Stimulated activated CD4-positive, alpha-beta T cell treated with anti-CD3 and anti-CD28 coated beads, TNF-alpha, amount 100 ng/mL, for 1 hour (primary cell): ENCODE measurements at places on chromosomes 13 and 19.

DNA sequence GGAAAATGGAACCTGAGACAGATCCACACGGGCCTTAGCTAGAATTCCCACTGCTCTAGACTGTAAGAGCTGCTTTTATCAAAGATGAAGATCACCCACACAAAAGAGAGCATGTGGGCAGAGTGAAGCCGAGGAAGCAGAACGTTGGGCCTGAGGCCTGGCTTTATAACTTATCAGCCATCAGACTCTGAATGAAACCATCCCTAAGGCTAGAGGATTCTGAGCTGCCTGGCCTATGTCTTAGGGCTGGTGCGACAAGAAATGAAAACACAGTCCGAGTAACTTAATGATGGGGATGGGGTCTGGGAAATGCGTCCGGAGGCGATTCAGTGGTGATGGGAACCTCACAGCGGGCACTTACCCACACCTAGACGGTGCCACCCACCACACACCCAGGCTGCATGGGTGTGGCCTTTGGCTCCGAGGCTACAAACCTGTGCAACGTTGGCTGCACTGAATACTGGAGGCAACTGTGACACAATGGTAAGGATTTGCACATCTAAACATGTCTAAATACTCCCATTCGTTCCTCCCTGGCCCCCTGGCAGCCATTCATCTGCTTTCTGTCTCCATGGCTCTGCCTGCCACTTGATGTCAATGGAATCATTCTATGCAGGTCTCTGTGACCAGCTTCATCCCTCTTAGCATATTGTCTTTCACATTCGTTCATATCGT is 62.0 kb downstream of the SLC15A1 start:
- DNase-seq = no peak

- no peak for DNase-seq
Observed at GRCh38 chr19:11949201-11949600, 15.6 kb upstream of the ZNF763 start.

DNA sequence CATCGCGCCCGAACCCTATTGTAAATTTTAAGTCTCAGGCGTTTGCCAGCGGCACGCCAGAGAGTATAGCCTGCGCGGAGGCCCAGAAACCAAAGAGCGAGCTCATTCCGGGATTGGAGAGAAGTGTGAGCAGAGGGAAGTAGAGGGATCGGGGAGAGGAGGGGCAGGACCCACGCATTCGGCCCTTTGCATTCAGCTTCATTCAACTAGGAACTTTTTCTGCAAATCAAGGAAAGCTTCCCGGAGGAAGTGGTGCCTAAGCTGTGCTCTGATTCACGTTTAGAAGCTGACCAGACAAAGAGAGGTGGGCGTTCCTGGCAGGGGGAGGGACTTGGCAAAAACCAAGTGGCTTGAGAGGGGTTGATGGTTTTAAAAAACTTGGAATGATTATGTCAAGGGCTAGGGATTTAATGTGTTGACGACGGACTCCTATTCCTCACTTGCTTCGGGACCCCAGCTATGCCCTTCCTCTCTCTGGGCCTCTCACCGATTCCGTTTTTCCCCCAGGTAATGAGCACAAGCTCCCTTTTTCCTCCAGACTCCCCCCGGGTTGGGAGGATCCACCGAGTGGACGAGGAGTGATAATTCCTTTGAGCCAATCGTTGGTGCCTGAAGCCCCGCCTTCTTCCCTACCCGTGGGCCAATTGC is 811 bp upstream of the PRMT1 start:
- no peak for DNase-seq

DNA sequence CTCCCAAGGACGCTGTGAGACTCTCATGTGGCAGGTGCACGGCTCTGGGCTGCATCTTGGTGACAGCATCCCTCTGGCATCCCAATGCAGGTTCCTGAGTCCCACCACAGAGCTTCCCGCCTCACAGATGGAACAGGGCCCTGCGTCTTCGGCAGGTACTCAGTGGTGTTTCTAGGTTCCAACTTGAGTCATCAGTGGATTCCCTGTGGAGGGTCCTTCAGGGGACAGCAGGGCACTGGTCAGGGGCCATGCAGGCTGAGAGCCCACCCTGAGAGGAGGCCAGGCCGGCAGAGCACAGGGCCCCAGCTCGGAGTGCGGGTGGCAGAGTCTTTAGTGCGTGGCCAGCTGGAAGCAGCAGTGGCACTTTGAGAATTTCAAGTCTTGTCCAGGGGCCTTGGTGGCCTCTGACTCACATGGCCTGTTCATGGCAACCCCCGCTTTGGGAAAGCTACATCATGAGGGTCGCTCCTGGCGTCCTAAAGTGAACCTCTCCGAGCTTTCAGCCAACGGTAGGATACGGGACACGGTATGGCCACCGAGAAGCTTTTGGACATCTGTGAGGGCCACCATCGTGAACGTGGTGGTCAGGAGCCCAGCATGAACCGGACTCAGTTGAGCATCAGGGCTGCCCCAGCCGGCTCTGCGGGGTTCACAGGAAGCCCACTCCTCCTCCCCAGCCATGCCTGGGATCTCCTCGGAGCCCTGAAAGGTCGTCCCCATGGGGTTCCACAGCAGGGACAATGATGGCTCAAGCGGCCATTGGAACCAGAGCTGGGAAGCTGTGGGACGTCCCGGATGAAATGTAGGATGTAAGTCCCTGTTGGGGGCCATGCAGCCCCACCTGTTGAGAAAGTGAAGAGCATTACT is 72.0 kb upstream of the MCF2L start:
- no peak for DNase-seq

- no peak for DNase-seq
Observed at GRCh38 chr13:75841905-75842304, 205.8 kb downstream of the LMO7 start.

DNA sequence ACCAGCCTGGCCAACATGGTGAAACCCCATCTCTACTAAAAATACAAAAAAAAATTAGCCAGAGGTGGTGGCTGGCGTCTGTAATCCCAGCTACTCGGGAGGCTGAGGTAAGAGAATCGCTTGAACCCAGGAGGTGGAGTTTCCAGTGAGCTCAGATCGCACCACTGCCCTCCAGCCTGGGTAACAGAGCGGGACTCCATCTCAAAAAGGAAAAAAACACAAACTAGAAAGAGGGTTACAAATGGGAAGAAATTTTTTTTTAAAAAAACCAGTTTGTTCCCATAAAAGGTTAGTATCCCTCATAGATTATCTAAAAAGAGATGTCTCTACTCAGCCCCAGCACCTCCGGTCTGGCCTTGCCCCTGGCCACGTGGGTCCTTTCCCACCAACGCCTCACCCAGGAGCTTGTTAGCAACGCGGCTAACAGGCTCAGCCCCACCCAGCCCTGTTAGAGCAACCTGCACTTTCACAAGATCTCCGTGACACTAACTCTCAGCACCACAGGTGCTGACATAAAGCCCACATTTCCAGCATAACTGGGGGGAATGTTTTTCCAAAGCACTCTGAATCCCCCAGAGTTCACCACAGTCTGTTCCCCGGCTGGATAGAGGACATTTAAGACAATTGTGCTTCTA is 4.3 kb downstream of the DMKN start:
- no peak for DNase-seq

- DNase-seq = no peak
Observed at GRCh38 chr13:99265162-99265800, 7.1 kb upstream of the GPR18 start.

- no peak for DNase-seq
Observed at GRCh38 chr19:44810234-44811121, 1.6 kb downstream of the BCAM start.

DNA sequence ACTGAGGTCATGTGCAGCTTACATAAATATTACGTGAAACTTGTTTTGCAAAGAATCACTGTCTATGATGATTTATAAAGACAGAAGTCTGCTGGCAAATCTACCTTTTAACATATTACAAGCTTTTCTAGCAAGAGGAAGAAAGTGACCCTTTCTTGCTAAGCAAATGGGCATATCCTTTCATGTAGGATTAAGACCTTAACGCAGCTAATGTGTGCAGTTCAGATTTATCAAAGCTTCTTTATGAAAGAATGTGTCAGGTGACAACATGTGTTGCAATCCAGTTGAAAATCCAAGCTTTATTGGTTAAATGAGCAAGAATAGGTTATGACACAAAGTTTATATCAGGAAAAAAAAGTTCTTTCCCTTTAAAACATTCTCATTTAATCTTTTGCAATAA is 115.6 kb upstream of the NBEA start:
- DNase-seq = no peak

GRCh38 chr19:1734321-1734966 is 18.9 kb upstream of the ONECUT3 start:
- no peak for DNase-seq

GRCh38 chr19:29565171-29565570 is 39.4 kb downstream of the VSTM2B start:
- DNase-seq = no peak

DNA sequence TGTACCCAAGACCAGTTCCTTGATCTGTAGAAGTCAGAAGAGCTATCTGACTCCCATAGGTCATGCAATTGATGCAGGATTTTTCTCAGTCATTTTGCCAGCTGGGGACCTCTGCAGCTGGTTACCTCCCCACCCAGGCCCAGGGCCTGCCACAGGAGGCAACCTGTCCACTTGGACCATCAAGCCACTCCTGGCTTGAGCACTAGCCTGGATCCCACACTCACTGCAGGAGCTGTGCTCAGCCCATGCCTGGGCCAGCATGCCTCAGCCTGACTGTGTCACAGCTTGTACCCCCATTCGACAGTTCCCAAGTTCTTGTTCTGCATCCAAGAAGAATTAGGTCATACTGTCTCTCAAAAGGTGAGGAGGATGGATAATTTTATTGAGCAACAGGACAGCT is 189.4 kb downstream of the PCDH17 start:
- no peak for DNase-seq

DNA sequence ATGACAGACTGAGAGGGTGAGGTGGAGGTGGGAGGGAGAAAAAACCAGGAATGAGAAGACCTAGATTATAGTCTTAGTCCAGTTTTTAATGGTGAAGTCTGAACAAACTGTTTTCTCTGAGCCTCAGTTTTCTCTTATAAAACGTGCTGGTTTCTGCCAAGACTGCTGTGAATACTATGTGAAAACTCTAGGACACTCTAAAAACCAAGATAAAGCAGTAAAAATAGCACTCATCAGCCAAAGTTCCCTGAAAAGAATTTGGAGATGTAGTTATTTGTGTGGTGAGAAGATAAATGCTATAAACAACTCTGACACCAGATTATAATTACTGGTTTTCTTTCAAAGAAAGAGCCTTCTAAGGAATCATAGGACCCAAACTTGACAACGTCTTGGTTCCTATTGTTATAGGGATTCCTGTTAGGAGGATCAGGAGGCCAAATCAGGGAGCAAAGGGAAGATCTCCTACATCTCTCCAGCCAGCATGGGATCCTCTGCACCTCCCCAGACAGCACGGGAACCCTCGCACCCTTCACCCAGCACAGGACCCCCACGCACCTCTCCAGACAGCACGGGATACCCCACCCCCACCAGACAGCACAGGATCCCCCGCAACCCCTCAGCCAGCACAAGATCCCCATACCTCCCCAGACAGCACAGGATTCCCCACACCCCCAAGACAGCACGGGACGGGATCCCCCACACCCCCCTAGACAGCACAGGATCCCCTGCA is 130.2 kb downstream of the MIPEP start:
- DNase-seq = no peak

DNA sequence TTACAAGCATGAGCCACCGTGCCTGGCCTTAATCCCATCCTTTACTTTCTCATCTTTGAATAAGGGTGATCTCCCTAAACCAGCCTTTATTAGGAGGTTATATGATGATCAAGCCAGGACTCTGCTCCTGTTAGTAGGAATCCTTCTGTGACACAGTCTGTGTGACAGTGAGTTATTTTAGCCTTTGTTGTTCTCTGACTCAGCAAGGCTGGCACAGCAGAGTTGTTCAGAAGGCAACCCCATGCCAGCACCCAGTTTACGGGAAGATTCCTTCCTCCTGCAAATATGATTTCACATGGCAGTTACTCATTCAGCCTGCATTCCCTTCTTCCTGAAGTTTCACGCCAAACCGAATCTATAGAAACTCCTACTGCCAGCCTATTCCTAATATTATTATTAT is 10.5 kb upstream of the MIER2 start:
- DNase-seq = no peak

DNA sequence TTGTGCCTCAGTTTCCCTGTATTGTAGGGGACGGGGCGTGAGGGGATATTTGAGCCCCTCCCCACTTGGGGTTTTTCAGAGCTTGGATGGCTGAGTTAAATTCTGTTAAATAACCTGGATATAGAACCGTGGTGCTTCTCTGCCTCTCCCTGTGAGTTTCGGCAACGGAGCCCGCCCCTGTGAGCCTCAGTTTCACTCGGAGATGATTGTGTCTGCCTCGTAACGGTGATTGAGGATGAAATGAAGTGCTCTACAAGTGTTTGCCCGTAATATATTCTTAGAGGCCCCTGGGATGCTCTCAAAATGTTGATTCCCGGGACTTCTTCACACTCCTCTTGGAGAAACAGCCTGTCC is 509 bp downstream of the KXD1 start:
- no peak for DNase-seq

DNA sequence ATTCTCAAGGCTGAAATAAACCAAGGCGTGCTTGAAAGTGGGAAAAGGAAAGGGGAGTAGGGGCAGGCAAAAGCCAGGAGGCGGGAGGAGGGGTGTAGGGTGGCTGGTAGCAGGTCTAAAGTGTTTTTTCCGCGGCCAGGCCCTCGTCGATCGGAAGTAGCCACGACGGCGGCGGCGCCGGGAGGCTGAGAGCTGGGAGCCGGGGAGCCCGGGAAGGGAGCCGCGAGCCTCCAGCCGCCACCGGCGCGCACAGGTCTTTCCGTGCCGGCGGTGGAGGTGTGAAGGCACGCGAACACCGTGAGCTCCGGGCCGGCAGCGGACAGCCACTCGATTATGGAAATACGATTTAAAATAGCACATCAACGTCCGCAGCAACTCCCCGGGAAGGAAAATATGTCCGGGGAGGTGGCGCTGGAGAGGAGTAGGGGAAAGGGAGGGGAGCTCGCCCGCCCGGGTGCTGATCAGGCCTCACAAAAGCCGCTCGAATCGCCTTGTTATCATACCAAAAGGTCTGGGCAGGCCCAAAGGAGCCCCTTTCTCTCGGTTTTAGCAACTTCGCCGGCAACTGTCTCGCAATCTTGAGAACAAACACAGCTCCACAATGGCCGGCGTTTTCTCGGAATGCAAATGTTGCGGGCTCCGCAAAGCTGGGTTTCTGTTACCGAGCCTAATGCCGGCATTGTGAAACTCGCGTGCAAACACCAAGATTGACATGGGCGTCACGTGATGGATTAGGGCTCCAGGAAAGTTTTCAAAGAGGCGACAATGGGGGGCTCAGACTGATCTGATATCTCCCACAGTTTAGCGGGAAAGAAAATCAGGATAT is 2.9 kb upstream of the PCDH8 start:
- no peak for DNase-seq

- no peak for DNase-seq
Observed at GRCh38 chr13:40200273-40200978, 466.0 kb downstream of the FOXO1 start.
